ENCODE measurements at places on chromosomes 3 and 15.

DNA sequence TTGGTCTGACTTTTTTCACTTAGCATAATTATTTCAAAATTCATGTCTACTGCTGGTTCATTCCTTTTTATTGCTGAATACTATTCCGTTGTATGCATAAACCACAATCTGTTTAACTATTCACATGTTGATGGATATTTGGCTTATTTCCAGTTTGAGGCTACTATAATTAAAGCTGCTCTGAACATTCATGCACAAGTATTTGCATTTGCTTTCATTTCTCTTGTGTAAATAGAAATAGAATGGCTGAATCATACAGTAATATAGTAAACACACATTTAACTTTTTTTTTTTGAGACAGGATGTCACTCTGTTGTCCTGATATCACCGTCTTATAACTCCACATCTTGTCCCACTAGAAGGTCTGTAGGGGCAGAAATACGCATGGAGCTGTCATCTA is 57.3 kb downstream of the NMNAT3 start:
- H3K36me3 ChIP-seq: no peaks in the 10 kb centered on the region
- H3K4me3 ChIP-seq: no peak overlapping the region
- H3K27ac ChIP-seq: no peak overlapping the region
- H3K27me3 ChIP-seq: no peaks in the 10 kb centered on the region

DNA sequence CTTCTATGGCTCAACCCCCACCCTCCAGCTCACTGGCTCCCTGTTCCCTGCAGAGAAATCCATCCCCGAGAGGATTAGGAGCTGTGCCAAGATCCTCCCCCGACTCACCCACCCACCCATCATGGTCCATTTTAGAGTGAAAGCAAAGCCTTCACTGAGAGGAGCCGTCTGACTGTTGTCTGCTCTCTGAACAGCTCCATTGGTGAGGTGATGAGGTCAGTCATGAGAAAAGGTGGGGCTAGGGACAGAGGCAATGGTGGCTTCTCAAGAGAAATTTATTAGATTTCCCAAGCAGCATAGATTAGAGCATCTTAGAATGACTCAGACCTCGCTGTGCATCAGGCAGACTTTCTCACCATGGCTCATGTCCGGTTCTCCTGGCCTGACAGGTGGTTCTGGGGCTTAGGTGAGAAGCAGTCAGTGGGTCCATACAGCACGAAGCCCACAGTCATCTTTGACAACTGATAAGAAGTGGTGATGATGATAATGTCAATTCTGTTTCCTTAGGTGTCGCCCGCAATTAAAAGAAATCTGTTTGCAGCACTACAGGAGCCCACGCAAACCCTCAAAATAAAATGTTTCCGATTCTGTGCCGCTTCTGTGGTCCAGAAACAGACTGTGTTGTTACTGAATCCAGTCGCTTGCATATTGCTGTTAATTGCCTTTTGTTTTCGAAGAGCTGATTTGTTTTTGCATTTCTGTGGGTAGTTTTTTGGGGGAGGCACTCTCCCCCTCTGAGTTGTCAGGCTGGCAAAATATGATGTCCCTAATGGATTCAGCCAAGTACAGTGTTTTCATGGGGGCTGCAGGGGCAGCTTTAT is 24.8 kb upstream of the RHO start:
- no peaks in the 10 kb centered on the region for H3K36me3 ChIP-seq
- DNase-seq: no peak
- H3K4me3 ChIP-seq: no peak overlapping the region

DNA sequence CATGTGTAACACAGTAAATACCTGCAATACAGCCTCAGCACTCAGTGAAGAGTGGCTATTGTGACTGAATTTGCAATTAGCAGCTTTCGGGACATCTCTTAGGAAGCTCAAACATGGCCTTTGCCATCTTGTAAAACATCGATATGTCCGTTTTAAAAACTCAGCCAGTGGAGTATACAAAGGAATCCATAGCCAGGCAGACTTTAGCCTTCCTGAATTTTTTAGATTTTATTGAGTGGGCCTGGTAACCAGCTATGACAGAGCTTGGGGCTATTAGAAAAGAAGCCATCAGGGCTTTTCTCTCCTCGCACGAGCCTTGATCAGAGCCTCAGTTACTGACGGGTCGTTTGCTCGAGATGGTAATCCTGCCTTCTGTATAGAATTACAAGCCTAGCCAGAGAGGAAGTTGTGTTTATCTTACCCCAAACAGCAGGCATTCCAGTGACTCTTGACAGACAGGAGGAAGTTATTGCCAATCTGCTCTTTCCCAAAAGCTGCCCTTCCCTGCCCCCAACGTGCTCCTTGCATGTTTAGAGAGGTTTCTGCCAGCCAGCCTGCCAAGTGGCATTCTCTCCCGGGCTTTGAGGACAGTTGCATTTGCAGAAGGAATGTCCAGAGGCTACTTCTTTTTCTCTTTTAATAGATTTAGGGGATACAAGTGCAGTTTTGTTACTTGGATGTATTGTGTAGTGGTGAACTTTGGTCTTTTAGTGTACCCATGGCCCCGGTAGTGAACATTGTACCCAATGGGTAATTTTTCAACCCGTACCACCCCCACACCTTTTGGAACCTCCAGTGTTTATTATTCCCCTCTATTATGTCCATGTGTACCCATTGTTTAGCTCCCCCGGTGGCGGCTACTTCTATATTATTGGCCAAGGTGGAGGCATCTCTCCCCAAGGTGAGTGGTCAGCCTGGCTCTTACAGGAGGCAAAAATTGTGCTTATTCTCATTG is 40.6 kb downstream of the ITPR1 start:
- H3K36me3 ChIP-seq: no peaks in the 10 kb centered on the region
- H3K27me3 ChIP-seq: no peaks in the 10 kb centered on the region
- H3K27ac ChIP-seq: peak overlapping the region; percentile 5
- H3K4me1 ChIP-seq: peaks cover 61% of the 10 kb centered on the region

DNA sequence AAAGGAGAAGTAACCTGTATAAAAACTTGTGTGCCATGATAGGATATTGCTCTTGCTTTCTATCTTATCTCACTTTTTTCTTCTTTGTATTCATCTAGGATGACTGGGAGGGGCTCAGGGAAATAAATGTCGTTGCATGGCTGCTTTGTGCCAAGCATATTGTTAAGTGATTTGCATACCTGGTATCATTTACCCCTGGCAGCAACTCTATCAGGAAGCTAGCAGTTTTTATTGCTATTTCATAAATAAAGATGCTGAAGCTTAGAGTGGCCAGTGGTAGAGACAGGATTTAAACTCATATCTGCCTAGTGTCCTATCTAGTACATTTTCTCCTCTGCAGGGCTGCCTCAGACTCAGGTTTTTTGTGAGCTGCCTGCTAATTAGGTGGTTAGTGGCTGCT is 253.3 kb downstream of the PTPRG start:
- peaks cover 23% of the 10 kb centered on the region for H3K4me1 ChIP-seq
- no peak overlapping the region for H3K4me3 ChIP-seq
- no peaks in the 10 kb centered on the region for H3K27me3 ChIP-seq
- no peak overlapping the region for H3K27ac ChIP-seq

GRCh38 chr3:171821778-171822358 is 11.6 kb upstream of the PLD1 start:
- no peak overlapping the region for H3K27ac ChIP-seq
- DNase-seq: no peak
- H3K4me1 ChIP-seq: peaks cover 6% of the 10 kb centered on the region

GRCh38 chr3:141920701-141921100 is 44.3 kb downstream of the ATP1B3 start:
- no peaks in the 10 kb centered on the region for H3K36me3 ChIP-seq
- H3K27ac ChIP-seq: no peak overlapping the region
- DNase-seq: no peak
- no peaks in the 10 kb centered on the region for H3K4me1 ChIP-seq
- H3K27me3 ChIP-seq: no peaks in the 10 kb centered on the region

DNA sequence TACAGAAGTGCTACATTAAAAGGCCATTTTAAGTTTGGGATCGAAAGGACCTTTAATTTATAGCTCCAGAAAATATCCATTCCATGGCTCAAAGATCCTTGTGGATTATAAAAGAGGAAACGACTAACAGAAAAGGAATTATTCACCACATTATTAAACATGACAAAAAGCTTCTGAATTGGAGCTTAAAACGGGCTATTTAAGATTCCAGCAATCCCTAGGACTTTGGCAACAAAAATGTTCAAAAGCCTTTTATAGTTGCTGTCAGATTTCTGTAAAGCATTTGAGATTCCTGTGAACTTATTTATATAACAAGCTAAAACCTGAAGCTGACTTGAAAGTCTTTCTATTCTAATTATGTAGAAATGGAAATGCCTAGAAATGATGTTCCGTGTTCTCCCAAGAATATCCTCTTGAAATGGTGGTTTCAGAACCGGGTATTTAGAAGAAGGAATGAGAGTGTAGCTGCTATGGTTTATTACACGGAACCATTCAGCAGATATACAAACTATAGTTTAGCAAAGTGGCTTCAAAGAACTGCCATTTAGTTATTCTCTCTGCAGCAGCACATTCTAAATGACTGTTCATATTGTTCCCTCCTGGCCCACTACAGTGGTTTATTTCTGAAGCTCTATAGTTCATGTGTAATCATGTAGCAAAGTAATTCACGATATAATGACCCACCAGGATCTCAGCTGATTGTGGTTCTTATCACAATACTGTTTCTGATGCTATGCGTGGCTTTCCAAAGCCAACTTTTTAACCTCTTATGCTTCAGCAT is 961.7 kb downstream of the FHIT start:
- H3K4me3 ChIP-seq: no peak overlapping the region
- no peaks in the 10 kb centered on the region for H3K4me1 ChIP-seq
- H3K27ac ChIP-seq: no peak overlapping the region
- DNase-seq: no peak
- H3K36me3 ChIP-seq: no peaks in the 10 kb centered on the region

DNA sequence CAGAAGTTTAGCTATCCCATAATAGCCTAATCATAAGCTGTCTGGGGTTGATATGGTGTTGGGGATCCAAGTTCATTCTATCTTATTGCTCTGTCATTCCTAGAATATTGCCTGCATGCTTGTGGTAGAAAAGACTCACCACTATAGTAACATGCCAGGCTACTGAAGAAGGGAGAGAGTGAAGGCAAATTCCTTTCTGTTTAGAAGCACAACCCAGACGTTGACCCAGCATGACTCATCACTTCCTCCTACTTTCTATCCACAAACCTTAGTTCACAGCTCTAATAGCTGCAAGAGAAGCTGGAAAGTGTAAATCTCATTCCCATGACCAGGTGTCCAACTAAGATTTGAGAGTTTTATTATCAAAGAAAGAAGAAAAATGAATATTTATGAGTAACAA is 57.8 kb upstream of the NMD3 start:
- H3K4me1 ChIP-seq: no peaks in the 10 kb centered on the region
- H3K36me3 ChIP-seq: no peaks in the 10 kb centered on the region
- H3K27ac ChIP-seq: no peak overlapping the region
- no peaks in the 10 kb centered on the region for H3K27me3 ChIP-seq

- DNase-seq: no peak
- H3K4me3 ChIP-seq: no peak overlapping the region
- H3K4me1 ChIP-seq: peaks cover 85% of the 10 kb centered on the region
- H3K36me3 ChIP-seq: no peaks in the 10 kb centered on the region
- no peaks in the 10 kb centered on the region for H3K27me3 ChIP-seq
Measured at GRCh38 chr3:123331651-123332050, 117.2 kb downstream of the ADCY5 start.

GRCh38 chr3:128501431-128501830 is 8.4 kb upstream of the GATA2 start:
- H3K27me3 ChIP-seq: peaks cover 37% of the 10 kb centered on the region
- no peak overlapping the region for H3K27ac ChIP-seq
- DNase-seq: no peak
- peaks cover 17% of the 10 kb centered on the region for H3K4me1 ChIP-seq

GRCh38 chr3:124429129-124429815 is 301.0 kb upstream of the UMPS start:
- no peak overlapping the region for H3K27ac ChIP-seq
- H3K27me3 ChIP-seq: no peaks in the 10 kb centered on the region
- no peak overlapping the region for H3K4me3 ChIP-seq
- H3K4me1 ChIP-seq: no peaks in the 10 kb centered on the region
- no peak for DNase-seq
